ENCODE measurements at places on chromosomes 1 and 21.

DNA sequence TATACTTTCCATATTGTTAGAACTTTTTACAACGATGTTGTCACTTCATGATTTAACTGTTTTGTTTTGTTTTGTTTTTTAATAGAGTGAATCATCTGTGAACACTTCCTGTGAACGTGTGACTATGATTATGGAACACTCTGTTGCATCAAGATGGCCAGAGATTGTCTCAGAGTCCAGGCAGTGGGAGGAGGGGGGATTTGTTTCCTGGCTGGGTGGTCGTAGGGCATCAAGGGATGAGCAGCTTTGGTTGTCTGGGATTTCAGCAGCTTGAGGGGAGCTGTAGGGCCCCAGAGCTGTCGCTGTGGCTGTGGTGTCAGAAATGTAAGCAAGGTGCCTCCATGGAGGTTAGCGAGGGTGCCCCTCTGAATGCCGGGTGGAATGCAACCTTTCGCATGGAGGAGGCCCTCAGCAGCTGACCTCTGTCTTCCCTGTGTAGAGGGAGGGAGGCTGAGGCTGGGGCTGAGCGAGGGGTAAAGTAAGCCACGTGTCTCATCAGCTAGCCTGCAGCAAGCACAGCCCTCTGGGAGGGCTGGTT lies 21.4 kb downstream of the NEK2 start:
- no peak for DNase-seq

- peak; percentile 31 for DNase-seq
Observed at GRCh38 chr1:23343221-23344110, 618 bp downstream of the HNRNPR start.

DNA sequence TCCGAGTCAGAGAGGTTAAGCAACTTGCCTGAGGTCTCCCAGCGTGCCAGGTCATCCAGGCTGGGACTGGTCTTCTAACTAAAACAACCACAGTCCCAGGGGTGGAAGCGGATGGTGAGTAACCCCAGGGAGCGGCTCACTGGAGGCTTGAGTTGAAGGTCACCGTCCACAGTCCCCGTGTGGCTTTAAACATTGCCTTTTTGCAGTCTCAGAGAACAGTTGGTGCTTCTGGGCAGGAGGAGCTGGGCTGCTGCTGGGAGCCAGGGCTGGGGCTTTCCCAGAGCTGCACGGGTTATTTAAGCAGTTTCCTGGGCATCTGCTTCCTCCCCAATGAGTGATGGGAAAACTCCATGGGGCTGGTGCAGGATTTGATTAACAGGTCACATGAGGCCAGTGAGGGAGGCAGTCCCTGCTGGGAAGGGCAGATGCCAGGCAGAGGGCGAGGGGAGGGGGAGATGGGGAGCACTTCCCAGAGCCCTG lies 12.3 kb downstream of the ARHGEF10L start:
- no peak for DNase-seq

DNA sequence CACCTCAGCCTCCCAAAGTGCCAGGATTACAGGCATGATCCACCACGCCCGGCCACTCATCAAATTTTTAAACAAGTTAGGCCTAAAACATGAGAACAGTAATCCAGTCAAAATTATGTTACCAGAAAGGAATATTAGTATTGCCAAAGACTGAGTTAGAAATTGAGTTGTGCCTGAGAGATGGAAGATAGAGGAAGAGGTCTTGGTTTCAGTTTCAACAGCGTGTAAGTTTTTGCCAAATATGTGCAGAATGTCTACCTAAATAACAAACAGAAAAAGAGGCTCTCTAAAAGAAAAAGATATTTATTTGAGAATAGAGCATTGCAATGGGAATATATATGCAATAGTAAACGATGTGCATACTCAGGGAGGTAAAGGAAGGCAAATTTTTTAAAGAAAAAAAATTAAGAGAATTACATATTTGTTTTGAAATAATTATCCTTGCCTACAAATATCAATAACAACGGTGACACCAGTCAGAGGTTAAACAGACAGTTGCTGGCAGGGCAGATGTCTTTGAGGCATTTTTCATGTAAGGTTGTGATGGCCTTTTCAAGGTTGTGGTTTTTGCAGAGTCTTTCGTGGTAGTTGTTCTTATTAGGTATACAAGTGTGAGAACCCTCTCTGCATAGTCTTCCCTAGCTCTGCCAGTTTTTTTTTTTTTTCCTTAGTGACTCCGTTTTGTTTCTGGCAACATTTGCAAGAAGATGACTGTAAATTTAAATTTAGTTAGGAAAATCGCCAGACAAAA lies 2.2 kb upstream of the CD1B start:
- DNase-seq: no peak

DNA sequence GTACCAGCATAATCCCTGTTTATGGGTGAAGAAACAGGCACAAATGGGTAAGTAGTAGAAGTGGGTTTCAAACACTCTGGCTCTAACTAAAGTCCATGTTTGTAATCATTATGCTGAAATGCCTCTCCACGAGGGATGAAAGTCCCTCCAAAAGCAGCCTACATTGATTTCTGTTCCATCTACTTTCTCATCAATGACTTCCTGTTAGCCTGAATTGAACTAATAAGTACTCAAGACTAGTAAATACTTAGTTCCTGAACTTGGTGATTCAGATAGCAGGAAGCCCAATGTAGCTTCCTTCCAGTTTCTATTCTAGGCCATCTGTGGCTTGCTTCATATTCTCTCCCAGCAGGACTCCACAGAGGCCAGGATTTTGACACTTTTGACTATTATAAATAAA lies 11.3 kb upstream of the BACH1 start:
- no peak for DNase-seq

GRCh38 chr1:154398678-154399077 lies 6.5 kb upstream of the IL6R start:
- DNase-seq: no peak

DNA sequence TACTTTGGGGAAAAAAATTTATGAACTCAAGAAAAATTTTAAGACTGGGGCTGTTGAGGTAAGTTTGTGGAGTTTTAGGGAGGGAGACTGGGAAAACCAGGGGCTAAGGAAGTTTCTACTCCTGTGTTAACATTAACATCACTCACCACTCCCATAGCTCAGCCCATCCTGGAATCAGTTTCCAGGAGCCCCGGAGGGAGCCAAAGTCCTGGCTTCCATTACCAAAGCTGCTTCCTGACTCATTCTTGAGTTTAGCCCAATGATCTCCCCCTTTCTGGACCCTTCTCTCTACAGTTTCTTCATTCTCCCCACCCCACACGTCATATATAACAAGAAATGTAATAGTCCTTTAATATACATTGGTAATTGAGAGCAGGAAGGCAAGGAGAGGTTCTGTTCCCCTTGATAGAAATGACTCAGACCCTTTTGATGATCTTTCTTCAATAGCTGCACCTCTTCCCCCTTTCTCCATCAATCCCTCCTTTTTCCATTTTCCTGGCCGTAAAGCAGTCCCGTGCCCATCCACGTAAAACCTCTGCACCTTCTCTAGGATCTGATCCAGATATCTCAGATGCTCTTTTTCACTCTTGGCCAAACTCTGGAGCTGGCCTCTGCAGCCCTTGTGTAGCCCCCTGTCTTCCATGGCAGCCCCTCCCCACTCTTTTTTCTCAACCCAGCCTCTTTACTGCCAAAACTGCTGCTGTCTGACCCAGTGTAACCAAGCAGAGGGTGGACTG lies 4.6 kb upstream of the PIAS3 start:
- no peak for DNase-seq

DNA sequence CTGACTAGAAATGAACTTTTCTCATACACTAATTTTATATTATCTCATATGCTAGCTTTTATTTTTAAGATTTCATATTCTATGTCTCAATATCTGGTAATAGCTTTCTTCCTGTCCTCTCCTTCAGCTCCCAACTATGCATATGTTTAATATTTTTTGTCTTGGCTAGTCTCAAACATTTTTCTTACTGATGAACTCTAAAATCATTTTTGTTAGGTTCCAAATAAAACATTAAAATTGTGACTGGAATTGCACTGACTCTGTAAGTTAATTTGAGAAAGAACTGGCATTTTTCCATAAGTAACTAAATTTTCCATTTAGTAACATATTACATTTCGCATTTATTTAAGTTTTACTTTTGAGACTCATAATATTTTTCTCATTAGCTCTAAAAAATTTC lies 368.5 kb upstream of the DPYD start:
- DNase-seq: no peak

- DNase-seq: no peak
Observed at GRCh38 chr1:23923592-23924499, 10.7 kb upstream of the CNR2 start.

GRCh38 chr1:207911856-207912760 lies 1.2 kb upstream of the CD34 start:
- no peak for DNase-seq

DNA sequence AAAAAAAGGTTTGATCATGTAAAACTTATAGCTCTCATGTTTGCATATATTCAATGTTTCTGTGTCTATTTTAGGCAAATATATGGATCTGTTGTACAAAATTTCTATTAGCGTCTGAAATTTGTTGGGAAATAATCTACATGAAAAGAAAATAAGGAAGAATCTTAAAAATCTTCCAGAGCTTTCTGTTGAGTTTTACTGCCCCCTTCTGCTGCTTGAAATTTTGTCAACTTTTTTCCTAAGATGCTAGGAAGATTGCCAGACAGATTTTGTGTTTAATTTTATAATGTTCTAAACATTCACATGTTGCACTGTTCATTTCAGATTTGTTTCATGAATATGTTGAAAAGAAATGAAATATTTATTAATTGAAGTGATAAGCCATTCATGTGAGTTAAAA lies 2.5 kb upstream of the PTGS2 start:
- no peak for DNase-seq

- DNase-seq: no peak
Observed at GRCh38 chr1:12046749-12047119, 16.4 kb upstream of the TNFRSF8 start.

DNA sequence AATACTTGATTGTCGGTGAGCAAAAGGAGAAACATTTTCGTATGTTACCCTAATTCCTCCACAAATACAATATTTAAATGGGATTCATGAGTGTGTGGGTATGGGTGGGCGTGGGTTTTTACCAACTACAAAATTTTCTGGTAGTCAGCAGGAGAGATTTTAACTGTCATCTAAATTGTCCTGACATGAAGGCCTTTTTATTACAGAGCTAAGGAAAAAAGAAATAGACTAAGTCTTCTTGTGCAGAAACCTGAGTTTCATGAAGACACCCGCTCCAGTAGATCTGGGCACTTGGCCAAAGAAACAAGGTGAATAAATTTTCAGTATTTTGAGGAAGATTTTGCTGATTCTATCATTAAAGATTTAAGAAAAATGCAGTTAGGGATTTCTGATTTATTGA lies 752 bp downstream of the RGS18 start:
- DNase-seq: no peak

DNA sequence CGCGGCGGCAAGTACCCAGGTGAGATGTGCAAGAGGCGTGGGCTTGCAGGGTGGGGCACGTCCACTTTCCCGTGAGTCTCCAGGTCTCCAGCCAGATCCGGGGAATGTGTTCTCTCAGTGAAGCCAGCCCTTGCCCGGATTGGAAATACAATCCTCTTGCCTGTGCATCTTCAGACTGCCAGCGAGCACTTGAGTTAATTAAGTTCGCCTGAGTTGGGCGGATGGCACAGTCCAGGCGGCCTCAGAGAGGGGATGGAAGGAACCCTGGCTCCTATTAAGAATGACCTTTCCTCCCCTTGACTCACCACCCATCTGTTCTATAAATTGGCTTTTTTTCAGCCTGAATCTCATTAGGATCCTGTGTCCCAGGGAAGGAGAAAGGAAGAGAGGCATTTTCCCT lies 33.3 kb upstream of the CNTN2 start:
- no peak for DNase-seq

DNA sequence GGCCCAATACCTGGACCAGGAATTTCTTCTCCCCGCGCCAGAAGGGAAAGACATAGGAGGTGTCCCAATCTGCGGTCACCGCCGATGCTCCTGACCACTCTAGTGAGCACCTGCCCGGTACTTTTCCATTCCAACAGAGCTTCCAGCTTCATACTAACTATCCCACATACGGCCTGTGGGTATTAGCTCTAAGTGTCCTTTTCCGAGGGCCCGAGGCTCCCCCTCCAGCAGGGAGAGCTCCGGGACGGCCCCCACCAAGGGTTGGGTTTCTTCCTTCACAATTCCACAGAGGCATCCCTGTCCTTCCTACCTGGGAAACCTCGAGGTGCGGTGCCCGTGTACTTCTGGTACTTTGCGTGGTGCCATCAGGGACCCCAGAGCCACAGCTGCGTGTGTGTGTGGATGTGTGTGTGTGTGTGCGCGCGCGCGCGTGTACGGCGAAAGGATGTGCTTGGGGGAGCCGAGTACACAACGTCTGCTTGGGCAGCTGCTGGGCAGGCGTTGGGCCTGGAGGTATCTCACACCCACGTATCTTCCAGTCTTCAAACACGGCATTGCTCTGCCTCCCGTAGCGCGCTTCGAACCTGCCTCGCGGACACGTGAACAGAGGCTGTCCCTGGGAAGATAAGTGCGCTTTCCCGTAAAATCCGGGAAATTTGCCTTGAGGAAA lies 2.4 kb upstream of the SIM2 start:
- DNase-seq: peak; percentile 2

DNA sequence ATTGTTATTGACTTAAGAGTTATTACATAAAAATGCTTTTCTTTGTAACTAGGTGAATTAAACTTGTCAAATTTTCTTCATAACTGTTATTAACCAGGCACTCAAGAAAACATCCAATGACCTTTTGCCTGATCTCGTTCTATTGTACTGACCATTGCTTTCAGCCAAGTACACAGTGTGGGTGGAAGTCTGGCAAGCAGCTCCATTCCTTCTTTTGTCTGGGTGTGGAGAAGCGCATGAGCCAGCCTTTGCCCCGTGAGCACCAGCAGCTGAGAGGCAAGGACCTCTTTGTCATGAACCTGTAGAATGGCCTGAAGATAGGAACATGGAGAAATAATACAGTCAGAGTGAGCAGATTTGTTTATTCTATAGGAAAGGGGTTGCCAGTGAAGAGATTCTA lies 57.5 kb downstream of the IARS2 start:
- no peak for DNase-seq

DNA sequence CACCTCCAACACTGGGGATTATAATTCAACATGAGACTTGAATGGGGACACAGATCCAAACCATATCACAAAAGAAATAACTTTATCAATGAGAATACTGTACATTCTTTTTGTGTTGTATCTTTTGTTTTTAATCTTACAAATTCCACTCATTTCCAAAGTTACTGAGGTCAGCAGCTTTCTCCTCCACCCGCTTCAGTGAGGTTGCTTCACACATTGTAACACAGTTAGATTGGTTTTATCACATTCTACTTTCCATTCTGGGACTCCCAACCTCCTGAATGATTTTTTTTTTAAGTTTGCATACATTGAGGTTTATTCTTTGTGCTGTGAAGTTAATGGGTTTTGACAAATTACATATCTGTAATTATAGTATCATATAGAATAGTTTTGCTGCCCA lies 43.8 kb downstream of the DDAH1 start:
- DNase-seq: no peak

- DNase-seq: no peak
Observed at GRCh38 chr1:211493876-211494653, 2.1 kb upstream of the RD3 start.

Data from neural crest cell (in vitro differentiated cells).